Hematopoietic multipotent progenitor cell treated with erythropoietin and hydrocortisone succinate and interleukin-3 and kit ligand, for 6 days (in vitro differentiated cells): ENCODE measurements at places on chromosomes 1 and 21.

- no peak for DNase-seq
Measured at GRCh38 chr1:246367041-246367440, 140.0 kb downstream of the SMYD3 start.

DNA sequence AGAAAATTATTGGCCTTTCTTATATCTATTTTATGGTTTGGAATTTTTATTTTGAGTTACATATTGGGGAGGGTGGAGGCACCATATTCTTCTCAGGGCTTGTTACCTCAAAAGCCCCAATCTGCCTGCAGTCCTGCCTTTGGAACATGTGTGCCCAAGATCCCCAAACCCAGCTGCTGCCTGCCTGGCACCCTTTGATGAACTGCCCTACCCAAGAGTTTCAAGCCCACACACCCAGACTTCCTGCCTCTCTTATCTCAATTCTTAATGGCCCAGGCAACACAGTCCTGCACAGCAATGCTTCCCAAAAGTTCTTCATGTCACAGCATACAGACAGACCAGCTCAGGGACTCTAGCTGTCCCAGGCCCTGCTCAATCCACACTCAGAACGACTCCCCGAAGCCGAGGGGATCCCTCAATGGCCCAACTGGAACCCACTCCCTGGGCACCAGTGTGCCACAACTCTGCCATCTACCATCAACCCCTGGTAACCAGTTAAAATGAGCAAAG is 19.2 kb downstream of the OLFML2B start:
- peak; percentile 85 for DNase-seq

DNA sequence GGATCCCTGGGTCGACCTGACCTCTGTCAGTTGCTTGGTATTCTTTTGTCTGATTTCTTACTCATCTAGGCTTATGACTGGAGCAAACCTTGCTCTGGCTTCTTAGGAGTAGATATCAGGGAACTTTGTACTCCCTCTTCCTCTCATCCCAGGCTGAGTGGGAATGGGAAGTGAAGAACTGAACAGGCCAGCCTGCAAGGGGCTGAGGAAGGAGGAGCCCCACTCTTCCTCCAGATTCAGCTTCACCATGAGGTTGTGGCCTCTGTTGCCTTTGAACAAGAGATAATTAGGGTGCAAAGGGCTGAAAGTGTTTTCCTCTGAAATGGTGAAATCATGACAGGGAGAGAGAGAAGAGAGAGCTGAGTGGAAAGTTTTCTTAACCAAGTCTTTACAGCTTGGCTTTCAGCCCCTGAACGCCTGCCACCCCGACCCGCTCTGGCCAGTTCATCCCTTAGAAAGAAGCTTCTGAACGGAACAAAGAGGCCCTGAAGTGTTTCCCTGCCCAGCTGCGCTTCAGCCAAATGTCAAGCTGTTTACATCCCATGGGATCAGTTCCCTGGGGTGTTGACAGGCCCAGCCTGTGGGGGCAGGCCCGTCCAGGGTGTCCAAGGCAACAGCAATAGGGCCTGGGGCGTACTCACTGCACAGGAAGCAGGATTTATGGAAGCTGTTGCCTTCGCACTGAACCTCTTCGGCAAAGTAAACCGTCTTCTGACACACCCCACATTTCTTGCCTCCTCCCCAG is 11.2 kb downstream of the CSRP1 start:
- DNase-seq = no peak

- DNase-seq = no peak
Measured at GRCh38 chr21:37145635-37146111, 72.6 kb downstream of the TTC3 start.

DNA sequence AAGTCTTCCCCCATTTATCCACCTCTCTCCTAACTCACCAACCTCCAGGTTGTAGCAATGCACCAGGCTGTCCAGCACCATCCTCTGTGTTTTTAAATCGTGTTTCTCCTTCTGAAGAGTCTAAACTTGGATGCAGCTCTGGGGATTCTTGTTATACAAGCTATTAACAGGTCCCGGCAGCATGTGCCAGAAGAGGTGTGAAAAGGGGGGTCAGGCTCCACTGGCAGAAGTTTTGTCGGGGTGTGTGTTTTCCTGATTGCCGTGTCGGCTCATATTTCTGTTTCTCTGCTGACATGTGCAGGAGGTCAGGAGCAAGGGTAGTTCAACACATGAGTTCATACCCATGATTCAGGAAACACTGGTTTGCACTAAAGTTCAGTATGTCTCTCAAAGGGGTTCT is 658.6 kb upstream of the CAMK1G start:
- no peak for DNase-seq

GRCh38 chr1:153488731-153489130 is 28.3 kb upstream of the S100A7 start:
- DNase-seq = peak; percentile 53

GRCh38 chr1:35884934-35885333 is 1.9 kb downstream of the AGO1 start:
- no peak for DNase-seq

DNA sequence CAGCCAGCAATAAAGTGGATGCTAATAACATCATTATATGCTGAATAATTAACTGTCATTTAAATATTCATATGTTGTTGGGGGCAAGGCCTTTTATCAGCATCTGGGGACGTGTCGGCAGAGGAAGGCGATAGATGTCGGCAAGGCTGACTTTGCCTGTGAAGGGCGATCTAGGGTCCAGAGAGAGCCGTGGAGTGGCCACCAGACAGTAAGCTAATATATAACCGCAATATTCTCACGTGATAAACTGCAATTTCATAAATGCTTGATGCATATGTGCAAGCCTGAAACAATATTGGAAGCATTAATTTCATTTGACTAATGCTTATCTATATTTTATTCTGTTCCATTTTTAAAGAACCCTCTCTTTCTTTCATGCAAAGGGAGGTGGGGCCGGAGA is 141.0 kb upstream of the POU3F1 start:
- DNase-seq = no peak

DNA sequence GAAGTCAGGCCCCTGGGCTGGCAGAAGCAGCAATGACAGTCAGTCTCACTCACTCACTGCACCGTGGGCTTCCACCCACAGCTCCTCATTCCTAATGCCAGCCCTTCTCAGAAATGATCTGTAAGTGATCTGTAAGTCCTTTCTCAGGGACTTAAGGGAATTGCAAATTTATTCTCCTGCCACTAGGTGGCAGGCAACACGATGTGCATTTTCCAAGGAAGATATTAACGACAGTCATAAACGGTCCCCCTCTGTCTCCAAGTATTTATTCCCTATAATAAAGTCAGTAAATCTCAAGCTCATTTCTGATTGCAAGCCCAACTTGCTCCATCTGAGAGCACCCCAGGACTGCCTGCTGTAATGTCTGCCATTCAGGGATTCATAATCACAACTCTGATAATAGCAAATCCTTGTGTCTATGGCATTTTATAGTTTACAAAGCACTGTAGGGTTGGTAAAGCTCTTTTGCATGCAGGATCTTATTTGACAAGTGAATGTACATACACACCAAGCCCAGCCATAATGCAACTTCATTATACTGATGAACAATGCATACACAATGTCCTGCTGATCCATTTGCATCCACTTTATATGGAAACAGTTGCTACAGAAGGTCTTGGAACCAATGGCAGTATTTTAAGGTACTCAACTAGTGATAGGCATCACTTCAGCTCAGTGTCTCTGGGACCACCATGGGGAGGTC is 380.5 kb upstream of the CAMK1G start:
- peak; percentile 47 for DNase-seq

DNA sequence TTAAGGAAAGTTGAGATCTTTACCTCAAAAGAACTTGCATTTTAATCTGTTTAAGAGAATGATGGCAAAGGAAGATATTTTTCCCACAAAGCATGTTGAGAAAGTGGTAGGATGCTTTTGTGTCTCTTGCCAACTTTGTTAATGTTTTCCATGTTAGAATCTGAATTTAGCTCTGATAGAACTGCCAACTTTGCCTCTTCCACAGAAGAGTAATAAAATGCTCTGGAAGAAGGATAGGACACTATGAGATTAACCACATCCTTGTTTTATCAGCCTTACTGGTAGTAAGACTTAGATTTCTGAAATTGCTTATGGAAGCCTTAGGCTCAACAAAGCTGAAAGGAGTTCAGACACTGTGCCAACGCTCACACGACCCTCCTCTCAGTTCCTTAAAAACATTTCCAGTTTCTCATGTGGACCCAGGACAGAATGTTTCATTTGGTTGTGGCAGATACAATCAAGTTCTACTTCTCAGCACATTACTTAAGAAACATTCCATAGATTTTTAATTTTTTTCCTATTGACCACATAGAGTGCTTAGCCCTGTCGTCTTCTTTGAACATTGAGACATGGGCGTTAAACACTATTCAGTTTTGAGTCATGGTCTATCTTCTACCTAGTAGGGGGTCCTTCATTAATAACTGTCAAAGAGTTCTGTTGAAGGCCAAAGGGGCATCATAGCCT is 59.0 kb downstream of the MTR start:
- DNase-seq = no peak

GRCh38 chr1:33615546-33615945 is 143.1 kb downstream of the ZSCAN20 start:
- DNase-seq = no peak

- peak; percentile 84 for DNase-seq
Measured at GRCh38 chr1:27136998-27137542, 17.9 kb downstream of the SLC9A1 start.

DNA sequence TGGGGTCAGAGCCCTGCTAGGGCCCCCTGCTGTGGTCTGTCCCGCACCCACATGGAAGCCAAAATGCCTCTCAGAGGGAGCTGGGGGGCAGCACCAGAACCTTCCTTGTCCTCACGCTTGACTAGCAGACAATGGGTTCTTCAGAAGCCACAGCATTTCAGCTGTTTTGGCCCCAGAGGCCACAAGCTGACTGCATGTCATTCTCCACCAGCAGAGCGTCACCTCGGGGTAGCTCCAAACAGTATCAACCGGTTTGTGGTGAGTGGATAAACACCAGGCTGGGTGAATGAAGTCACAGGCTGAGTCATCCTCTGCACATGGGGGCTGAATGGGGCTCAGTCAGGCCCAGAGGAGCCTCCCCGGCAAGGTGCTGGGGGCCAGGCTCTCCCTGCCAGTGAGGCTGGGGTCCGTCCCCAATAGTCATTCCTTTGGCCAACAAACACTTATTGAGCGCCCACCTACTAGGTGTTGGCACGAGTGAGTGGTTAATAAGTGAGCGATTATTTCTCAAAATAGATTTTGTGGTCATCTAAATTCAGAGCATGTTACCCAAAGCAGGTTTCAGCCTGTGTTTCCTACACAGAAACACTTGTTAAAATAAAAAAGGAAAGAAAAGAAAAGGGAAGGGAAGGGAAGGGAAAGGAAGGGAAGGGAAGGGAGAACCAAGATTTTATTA is 9.1 kb downstream of the OLIG1 start:
- DNase-seq = peak; percentile 93

- no peak for DNase-seq
Measured at GRCh38 chr21:31647650-31648049, 11.8 kb upstream of the SOD1 start.

GRCh38 chr1:180528868-180529470 is 26.6 kb upstream of the ACBD6 start:
- DNase-seq = no peak

DNA sequence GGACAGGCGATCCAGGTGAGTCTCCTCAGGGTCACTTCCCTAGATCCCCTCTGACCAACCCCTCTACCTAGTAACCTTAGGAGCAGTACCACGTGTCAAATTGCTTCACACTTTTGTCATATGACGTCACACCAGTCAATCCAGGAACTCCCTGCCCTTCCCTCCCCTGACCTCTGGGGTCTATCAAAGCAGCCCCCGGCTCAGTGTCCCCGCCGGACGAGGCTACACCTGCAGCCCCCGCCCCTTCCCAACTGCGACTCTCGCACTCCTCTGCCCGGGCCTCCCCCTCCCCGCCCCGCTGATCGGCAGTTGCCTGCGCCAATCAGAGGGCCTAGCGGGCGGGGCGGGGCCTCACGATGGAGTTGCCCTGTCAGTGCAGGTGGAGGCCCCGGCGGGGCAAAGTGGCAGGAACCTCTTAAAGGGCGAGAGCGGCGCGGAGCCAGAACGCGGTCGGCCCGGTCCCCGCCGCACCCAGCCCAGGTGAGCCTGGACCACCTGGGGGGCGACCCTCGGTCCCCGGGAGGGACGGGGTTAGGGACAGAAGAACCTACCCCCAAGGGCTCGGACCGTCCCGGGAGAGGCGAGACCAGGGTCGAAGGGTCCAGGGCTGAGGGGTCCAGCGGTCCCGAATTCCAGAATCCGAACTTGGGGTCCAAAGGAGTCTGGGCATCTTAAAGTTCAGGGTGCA is 27.5 kb upstream of the EPB41 start:
- DNase-seq = peak; percentile 93

DNA sequence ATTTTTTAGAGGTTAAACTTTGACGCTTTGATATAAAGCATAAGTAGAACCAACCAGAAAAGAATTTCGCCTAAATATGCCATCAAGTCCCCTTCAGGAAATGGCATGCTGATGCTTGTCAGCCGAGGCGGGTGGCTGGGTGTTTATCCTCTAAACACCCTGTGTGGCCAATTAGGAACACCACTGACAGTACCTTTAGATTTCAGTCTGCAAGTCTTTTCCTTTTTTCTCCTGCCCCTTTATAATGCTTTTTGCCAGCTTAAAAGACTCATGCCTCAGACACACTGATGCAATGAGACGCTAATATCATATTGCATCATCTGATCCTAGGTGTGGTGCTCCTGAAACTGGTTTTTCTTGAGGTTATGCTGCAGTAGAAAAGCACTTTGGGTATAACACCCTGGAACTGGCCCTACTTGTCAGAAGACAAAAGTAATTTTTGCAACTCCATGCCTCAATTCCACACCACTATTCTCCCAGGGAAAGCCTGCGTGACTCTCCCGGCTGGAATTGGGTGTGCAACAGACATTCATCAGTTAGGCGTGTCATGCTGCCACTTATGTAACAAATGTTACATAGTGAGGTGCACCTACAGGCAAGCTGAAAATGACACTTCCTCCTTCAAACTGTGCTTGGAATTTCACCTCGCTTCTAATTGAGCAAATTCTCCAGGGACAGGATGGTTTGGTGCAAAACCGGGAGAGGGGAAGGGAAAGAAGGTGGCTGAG is 2.0 kb upstream of the RCC2 start:
- peak; percentile 52 for DNase-seq

DNA sequence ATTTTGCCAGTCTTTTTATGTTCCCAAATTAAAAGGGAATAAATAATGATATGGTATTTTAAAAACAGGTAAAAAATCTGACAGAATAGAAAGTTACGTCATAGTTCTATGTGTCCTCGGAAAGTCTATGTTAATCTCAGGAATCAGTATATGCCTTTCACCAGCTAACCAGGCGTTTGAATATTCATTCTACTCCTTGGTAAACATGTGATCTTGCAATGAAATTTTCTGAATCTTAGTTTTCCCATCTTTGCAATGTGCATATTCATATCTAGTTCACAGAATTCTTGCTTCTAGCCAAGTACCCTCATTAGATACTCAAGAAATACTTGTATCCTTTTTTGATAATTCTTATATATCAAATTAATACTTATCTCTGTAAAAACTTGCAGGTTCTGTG is 179.4 kb downstream of the ZP4 start:
- no peak for DNase-seq
